ENCODE measurements at places on chromosomes 16 and 17.

- no peak for DNase-seq
Observed at GRCh38 chr16:23206986-23207385, 24.4 kb downstream of the SCNN1G start.

DNA sequence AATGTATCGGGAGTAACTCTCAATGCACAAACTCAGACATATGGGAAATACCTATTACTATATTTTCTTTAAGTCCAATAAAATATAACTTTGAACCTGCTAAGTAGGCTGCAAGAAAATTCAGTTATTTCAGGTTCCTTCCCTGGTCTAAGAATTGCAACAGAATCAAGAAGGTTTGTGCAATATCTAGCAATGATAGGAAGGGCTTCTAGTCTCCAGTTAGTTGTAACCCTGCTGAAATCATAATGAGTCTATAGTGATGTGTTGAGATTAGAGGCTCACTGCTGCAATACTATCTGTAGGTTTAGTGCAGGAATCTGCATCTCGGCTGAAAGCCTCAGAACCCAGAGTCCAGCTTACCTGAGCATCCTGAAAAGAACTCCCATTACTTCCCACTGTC, 110.5 kb downstream of the PMP22 start:
- no peak for DNase-seq

DNA sequence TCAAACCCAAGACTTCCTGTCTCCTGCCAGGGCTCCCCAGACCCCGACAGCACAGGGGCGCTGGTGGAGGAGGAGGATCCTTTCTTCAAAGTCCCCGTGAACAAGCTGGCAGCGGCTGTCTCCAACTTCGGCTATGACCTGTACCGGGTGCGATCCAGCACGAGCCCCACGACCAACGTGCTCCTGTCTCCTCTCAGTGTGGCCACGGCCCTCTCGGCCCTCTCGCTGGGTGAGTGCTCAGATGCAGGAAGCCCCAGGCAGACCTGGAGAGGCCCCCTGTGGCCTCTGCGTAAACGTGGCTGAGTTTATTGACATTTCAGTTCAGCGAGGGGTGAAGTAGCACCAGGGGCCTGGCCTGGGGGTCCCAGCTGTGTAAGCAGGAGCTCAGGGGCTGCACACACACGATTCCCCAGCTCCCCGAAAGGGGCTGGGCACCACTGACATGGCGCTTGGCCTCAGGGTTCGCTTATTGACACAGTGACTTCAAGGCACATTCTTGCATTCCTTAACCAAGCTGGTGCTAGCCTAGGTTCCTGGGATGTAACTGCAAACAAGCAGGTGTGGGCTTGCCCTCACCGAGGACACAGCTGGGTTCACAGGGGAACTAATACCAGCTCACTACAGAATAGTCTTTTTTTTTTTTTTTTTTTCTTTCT, 8.1 kb downstream of the SERPINF1 start:
- no peak for DNase-seq

DNA sequence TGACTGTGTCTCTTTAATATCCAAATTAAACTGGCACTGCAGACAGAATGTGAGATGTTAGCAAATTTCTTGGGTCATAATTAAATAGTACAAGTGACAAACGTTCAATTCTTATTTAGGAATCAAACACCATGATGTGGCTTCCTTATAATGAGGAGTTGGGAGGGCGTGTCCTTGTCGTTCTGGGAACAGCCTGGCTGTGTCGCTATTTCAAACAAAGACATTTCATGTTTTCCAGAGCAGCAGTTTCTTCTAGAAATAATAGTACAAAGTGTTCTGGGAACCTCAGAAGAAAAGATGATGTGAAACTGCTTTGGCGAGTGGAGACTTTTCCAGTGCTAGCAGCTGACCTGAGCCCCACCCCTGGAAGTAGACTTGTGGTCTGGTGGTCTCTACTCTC, 301.7 kb upstream of the N4BP1 start:
- no peak for DNase-seq

- no peak for DNase-seq
Observed at GRCh38 chr17:19897090-19897837, 29.5 kb upstream of the ULK2 start.

- DNase-seq, result no peak
Observed at GRCh38 chr17:2542456-2542855, 30.8 kb upstream of the METTL16 start.

GRCh38 chr17:22203208-22203715, 510.9 kb downstream of the KCNJ18 start:
- DNase-seq, result no peak

Measured in CD8-positive, alpha-beta T cell (primary cell).